ENCODE measurements at places on chromosomes 6 and 20.

DNA sequence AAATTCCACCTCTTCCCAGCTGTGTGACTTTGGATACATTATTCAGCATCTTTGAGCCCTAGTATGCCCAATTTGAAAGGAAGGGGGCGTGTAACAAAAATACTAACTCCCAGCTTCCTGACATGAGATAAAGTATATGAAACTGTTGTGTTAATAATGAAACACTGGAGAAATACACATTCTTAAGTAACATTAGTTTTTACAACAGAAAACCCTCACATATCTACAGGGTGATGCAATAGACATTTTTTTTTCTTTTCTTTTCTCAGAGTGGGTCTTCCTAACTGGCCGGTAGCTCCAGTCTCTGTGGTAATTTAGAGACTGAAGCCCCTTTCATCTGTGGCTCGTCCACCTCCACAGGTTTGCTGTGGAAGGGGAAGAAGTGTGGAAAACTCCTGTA is 79.5 kb downstream of the CD83 start:
- no peak for DNase-seq

DNA sequence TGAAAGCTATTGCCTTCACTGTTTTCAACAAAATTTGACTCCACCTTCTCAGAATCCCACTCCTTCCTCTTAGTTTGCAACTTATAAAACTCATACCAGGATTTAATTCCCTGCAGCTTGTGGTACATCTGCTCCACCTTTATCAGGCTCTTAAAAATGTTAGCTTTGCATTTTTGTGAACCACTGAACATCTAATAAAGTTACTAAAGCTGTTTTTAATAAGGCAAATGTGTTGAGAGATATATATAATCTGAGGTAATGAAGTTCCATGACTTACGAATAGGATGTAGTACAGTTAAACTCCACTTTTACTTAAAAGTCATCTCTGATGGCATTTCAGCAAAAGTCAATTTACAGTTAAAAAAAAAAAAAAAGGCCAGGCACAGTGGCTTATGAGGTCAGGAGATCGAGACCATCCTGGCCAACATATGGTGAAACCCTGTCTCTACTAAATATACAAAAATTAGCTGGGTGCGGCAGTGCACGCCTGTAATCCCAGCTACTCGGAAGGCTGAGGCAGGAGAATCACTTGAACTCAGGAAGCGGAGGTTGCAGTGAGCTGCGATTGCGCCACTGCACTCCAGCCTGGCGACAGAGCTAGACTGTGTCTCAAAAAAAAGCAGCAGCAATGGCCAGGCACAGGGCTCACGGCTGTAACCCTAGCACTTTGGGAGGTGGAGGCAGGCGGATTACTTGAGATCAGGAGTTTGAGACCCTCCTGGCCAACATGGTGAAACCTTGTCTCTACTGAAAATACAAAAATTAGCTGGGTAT is 106.2 kb downstream of the KIF13A start:
- no peak for DNase-seq

DNA sequence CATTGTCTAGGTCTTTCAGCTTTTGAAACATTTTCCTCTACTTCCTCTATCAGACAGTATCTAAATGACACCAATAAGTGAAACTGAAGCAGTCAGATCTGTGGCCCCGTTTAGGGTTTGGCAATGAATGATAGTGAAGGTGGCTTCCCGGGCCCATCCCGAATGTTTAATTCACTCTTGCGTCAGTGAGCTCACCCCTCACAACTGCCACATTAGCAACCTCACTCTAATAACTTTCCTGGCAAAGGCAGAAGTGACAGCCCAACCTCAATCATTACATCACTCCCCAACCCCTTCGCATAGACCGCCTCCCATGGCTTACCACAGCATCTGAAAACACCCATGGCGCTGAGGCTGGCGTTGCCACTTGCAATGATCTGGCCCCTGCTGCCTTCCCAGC is 92.4 kb upstream of the CD83 start:
- DNase-seq = no peak

- DNase-seq = peak; percentile 60
These were observed 103.4 kb upstream of the KCNG1 start for GRCh38 chr20:51126337-51126736.

- peak; percentile 54 for DNase-seq
These were observed 24.6 kb downstream of the RIPOR2 start for GRCh38 chr6:24910961-24911725.

- DNase-seq = no peak
These were observed 40.1 kb upstream of the EEF1A1 start for GRCh38 chr6:73560853-73561407.

DNA sequence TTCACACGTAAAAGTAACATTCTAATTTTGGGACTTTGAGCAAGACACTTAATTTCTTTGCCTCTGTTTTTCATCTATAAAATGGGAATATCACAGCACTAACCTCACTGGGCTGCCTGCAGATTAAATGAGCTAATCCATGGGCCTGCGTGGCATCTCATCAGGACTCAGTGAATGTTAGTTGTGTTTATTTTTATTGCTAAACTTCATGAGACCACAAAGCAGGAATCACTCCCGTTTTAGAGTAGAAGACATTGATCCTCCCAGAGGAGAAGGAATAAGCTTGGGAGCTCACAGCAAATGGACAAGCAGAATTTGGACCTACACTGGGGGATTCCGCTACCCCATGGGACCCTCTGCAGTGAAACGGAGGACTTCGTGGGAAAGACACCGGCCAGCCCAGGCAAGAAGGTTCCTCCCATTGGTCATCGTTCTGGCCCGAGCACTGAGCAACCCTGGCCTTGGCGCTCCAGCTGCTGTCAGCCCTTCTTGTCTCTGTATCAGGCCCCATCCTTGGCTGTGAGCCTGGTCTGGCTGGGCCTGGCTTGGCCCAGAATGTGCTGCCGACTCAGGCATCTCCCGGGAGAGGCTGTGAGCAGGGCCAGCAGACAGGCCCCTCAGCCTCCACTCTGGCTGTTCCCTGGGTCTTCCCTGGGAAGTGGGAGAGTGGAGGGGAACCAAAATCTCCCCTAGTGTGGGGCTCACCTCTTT is 79.8 kb downstream of the NFATC2 start:
- no peak for DNase-seq
